ENCODE measurements at places on chromosomes 3 and 15.

- no peak for DNase-seq
Measured at GRCh38 chr3:197372047-197372661, 73.7 kb upstream of the DLG1 start.

- DNase-seq = no peak
Measured at GRCh38 chr15:77001351-77001750, 6.4 kb downstream of the PSTPIP1 start.

GRCh38 chr3:113103588-113103987, 107.8 kb upstream of the BOC start:
- DNase-seq = no peak

GRCh38 chr3:123716411-123716810, 131.6 kb upstream of the HACD2 start:
- DNase-seq = no peak

DNA sequence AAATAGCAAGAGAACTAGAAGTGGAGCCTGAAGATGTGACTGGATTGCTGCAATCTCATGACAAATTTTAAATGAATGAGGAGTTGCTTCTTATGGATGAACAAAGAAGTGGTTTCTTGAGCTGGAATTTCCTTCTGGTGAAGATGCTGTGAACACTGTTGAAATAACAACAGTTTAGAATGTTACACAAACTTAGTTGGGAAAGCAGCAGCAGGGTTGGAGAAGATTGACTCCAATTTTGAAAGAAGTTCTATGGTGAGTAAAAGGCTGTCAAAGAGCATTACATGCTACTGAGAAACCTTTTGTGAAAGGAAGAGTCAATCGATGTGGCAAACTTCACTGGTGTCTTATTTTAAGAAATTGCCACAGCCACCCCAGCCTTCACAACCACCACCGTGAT, 220.9 kb upstream of the LRRFIP2 start:
- DNase-seq = no peak

- no peak for DNase-seq
Measured at GRCh38 chr15:39976291-39977274, 42.7 kb downstream of the EIF2AK4 start.

Data from activated CD8-positive, alpha-beta memory T cell treated with anti-CD3 and anti-CD28 coated beads for 1 hour (primary cell).